ENCODE measurements at places on chromosomes 13 and 19.

DNA sequence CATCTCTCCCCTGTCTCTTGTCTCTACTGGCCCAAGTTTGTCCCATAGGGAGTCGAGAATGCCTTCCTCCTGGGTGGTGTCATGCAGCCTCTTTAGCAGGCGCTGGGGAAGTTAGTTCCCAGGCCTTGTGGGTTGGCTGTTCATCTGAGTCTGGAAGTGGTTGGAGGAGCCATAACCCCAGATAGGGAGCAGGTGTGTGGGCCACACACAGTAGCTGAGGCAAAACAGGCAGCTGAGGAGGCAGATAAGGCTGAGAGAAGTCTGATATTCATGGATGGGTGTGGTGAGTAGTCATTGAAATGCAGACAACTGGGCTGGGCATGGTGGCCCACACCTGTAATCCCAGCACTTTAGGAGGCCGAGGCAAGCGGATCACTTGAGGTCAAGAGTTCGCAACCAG, 40.9 kb upstream of the KPNA3 start:
- DNase-seq, result no peak

- DNase-seq, result no peak
These were observed 13.3 kb upstream of the FGF9 start for GRCh38 chr13:21657538-21657937.

DNA sequence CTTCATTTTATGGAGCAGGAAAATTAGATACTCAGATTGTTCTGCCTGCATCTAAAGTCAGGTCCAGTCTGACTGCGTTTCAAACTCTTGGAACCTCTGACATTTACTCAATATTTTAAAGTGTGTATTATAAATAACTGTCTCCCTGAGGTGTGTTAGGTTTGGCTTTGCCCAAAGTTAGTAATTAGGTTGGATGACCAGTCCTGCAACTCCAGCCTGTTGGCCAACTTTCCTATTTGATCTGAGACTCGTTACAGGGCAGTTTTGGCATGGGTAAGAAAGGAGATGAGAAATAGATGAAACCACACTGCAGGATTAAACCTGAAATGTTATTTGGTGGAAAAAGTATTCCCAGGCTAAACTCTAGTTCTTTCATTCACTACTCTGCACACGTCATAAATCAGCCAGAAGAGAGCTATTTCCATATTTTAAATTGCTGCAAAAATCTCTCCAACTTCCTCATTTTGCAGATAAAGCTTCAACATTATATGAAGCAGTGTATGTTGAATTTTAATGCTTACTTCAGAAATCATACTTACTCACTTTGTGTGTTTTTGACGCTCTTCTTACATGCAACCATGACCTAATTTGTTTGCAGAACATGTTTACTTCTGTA, 357.1 kb downstream of the DCT start:
- DNase-seq, result no peak

DNA sequence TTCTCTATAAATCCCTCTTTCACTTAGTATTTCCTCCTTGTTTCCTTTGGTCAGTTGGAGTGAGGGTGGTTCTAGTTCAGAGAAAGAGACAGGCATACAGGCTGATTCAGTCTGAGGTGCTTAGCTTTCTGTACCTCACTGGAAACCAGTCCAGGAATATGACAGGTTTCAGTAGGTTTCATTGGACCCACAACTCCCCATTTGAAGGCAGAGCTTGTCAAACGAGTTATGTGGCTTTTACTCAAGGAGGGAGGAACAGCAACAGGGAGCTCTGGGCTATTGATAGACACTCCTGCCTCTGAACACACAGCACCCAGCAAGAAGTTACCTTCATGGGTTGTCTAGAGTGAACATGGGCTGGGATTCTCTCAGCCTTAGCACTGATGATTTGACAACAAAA, 14.5 kb downstream of the ACTN4 start:
- DNase-seq, result no peak

- DNase-seq, result no peak
These were observed 47.7 kb downstream of the GSX1 start for GRCh38 chr13:27839809-27840467.

All from T-cell (primary cell).